Mucosa of descending colon (tissue), 3 donors: ENCODE measurements at places on chromosomes 12 and 14.

DNA sequence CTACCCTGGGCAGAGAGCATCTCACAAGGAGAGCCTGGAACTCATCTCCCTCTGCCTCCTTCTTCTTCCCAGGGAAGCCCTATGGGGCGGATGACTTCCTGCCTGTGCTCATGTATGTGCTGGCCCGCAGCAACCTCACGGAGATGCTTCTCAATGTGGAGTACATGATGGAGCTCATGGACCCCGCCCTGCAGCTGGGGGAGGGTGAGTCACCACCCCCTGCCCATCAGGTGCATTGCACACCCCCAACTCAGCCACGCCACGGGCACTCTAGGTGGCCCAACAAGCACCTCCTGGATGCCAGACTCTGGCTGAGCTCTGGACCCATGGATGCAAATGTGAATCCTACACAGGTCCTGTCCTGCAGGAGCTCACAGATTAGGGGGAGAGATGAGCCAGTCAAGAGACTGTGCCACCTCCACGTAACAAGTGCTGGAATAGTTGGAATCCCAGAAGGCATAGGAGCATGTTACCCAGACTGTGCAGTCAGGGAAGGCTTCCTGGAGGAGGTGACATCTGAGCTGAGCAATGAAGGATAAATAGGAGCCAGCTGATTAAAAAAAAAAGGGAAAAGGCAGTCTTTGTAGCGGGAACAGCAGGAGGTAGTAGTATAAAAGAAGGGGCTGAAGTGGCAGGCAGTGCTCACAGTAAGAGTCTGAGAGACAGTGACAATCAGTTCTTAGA lies 71.9 kb downstream of the LGMN start:
- no peak for DNase-seq

DNA sequence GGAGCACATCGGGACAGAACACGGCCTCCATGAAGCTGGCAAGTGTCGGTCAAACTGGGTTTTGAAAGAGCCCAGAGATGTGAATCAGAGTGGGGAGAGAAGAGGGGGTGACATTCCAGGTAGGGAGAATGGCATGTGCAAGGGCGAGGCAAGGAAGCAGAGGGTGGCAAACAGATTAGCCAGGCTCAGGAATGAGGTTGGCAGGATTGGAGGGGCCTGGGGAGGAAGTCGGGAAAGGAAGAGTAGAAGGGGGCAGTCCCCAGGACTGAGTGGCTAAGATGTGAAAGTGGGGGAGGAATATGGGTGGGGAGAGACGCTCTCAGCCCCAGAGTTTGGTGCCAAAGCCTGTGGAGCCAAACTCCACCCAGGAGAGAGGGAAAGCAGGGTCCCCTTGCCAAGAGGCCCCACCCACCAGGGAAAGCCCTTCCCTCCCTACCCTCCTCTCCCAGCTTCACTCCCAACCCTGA lies 5.5 kb upstream of the HDAC7 start:
- peak; percentile 28 for DNase-seq

DNA sequence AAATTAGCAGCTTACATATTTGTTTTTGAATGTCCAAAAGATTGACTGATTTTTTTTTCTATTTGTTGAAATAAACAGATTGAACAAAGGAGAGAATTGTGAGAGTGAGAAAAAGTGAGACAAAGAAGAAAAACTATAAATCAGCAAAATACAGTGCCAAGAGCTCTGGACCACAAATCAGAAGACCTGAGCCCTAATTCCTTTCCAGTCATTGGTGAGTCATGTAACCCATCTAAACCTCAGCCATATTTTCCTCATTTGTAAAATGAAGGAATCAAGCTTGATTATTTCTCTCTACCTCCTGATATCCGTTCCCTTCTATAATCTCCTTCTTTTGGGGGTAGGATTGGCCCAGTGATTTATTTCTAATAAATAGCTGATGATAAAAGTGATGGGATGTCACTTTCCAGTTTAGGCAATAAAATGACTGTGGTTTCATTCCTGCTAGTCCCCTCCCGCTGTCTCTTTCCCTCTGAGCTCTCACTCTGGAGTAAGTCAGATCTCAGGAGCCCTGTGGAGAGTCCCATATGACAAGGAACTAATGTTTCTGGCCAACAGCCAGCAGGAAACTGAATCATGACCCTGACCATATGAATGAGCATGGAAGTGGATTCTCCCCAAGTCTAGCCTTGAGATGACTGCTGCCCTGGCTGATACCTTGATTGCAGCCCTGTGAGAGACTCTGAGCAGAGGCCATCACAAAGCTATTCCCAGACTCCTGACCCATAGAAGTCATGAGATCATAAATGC lies 218.9 kb downstream of the ACSS3 start:
- DNase-seq: peak; percentile 4

GRCh38 chr12:58615047-58615446 lies 305.3 kb downstream of the LRIG3 start:
- DNase-seq: no peak

DNA sequence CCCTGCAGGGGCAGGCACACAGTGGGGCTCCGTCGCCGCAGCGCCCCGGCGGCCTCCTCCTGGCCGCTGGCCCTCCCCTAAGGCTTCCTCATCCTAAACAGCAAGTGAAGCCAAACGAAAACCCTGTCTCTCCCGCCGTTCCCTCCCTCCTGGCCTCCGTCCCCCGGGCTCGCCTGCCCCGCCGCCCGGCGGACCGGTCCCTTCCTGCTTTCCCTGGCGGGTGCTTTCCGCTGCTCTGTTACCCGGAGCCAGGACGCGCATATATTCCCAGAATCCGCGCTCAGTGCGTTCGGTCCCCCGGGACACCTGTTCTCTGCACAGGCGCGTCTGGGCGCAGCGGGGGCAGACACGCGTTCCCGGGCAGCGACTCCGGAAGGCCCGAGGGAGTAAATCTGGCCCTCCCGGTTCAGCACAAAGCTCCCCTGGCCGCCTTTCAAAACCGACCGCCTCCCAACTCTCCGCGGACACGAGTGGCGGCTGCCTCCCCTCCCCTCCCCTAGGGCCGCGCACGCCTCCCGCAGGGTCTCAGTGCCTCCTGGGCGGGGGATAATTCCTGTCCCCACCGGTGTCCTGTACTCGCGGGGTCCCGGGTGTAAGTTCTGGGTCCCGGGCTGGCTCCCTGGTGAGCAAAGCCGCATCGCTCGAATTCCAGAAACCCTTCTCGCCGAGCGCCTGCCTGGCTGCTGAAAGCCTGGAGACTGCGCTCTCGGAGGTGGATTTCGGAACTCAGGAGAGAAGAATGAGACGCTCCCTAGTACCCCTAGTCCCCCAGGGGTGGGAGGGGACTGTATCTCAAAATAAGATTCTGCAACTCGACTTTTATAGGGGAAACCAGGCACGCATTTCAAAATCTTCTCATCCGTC lies 21.4 kb upstream of the CEP170B start:
- DNase-seq: no peak

GRCh38 chr12:24854908-24855307 lies 94.0 kb downstream of the BCAT1 start:
- no peak for DNase-seq

- no peak for DNase-seq
Observed at GRCh38 chr12:2334689-2335088, 281.9 kb downstream of the CACNA1C start.

GRCh38 chr12:17802657-17803641 lies 287.0 kb downstream of the RERGL start:
- no peak for DNase-seq

GRCh38 chr12:53624458-53624857 lies 1.7 kb downstream of the ATF7 start:
- DNase-seq: no peak

DNA sequence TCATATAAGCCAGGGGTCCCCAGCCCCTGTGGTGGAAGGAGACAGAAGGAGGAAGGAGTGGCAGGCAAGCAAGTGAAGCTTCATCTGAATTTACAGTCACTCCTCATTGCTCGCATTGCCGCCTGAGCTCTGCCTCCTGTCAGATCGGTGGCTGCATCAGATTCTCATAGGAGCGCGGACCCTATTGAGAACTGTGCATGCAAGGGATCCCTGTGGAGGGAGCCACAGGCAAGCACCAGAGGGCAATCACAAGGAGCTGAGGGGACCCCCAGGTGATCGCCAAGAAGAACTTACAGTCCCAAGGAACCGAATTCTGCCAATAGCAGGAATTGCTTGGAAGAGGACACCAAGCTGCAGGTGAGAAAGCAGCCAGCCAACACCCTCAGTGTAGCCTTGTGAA lies 33.2 kb upstream of the VRK1 start:
- DNase-seq: no peak

DNA sequence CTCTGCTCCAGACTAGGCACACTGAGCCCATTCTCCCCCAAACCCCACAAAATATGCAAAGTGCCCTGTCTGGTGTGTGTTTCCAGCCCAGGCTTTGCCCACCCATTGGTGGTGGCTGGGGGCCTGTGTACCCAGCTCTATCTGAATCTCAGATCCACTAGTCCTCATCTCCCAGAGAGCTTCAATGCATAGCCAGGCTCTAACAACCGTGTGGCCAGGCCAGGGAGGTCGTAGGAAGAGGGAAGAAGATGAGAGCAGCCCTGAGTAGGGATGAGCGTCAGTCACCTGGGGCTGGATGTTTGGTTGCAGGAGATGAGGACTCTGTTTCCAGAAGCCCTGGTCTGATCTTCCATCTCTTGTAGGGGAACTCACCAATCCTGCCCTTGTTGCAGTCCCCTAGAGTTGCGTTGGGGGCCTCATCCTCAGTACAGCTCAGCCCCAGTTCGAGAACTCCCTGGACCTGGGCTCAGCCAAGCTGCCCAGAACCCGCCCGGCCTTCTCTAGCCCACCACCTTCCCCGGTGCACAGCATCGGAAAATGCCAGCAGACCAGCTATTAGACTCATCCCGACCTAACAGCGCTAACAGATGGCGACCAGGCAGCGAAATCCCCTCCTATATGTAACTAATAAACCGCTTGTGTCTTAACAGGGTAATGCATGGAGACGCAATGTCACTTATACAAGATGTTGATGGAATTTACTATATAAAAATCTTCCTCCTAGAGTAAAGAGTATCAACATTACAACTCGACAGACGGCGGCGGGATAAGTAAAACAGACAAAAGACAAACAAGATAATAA lies 3.2 kb upstream of the LHX5 start:
- DNase-seq: no peak

- DNase-seq: no peak
Observed at GRCh38 chr14:21093018-21093417, 5.4 kb downstream of the ZNF219 start.

- no peak for DNase-seq
Observed at GRCh38 chr14:72010474-72010873, 78.2 kb downstream of the RGS6 start.

GRCh38 chr12:2467447-2468195 lies 327.1 kb upstream of the FKBP4 start:
- DNase-seq: no peak

GRCh38 chr12:114215746-114216145 lies 190.2 kb downstream of the TBX5 start:
- no peak for DNase-seq

DNA sequence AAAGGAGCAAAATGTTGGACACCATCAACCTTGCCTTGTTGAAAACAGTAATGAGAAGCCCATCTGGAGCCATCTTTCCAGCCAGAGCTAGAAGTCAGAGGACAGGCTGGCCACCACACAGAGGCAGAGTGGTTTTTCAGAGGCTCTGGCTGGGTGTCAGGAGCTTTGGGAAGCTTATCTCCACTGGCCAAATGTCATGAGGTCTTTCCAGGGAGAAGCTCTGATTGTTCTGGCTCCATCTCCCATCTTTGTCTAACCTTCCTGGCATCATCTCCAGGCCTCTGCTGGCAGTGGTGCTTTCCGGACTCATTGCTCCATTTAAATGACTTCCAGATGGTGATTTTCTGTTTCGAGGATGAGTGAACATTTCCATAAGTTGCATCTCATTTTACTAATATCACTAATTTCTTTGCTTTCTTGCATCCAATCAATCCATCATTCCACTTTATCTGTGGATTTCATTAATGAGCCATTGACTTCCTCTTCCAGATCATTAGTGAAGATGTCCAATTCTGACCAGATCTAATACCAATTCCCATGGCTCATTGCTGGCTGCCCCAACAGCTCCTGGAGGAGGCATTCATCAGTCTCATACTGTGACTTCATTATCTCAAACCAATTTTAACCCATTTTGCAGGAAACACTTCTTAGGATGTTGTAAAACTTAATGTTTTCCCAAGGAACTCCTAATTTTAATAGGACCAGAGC lies 35.3 kb upstream of the TMTC1 start:
- DNase-seq: no peak

- DNase-seq: no peak
Observed at GRCh38 chr12:28869197-28869596, 279.9 kb upstream of the FAR2 start.

DNA sequence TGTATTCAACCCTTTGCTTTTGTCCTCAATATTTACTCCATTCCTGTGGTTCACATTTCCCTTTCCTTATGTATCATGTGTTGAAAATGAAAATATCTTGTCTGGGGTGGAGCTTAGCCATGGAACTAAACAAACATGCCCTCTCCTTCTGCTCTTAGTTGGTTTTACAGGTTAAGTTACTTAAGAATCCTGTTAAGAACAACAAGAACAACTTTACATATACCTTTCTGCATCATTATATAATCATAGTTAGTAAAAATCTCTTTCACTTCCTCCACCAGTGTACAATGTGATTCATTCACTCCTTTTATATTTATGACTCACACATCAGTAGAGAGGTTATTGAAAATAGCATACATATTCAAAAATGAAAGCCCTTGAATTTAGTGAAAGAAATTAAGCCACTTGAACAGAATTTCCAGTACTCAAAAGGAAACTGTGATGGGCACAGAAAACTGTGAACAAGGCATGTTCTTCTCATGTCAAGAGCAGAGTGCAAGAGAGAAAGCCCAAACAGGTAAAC lies 307.7 kb downstream of the CCDC91 start:
- no peak for DNase-seq

GRCh38 chr12:88580051-88580871 lies at the start of gene KITLG:
Gene KITLG (minus strand): TSS chr12:88580471. CDS start chr12:88580278, 193 bp downstream.
- DNase-seq: peak; percentile 93

- DNase-seq: no peak
Observed at GRCh38 chr12:121748218-121748570, 35.6 kb downstream of the TMEM120B start.

DNA sequence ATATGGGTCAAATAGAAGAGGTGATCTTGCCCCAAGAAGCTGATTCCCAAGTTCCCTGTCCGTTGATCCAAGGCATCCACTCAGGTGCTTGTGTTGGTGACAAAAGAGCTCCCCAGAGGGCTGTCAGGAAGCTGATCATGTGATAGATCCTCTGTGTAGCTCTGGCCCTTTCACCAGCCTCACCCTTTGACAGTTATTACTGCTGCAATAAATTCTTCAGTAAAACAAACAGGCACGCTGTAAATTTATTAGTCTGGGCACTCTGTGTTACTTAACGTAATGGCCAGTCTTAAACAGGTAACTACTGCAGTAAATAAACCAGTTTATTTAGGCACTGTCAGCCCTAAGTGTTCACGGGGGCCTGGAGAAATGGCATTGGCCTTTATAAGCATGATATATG lies 473.9 kb downstream of the BCL11B start:
- DNase-seq: no peak

- DNase-seq: no peak
Observed at GRCh38 chr12:112996501-112996900, 18.2 kb downstream of the OAS2 start.

GRCh38 chr12:85130646-85131045 lies 94.5 kb downstream of the LRRIQ1 start:
- DNase-seq: no peak

GRCh38 chr12:84741692-84742091 lies 170.9 kb downstream of the SLC6A15 start:
- no peak for DNase-seq
